IMR-90 (cell line): ENCODE measurements at places on chromosomes 4 and X.
A peak's percentile ranks its signal among the peaks of the same experiment; 100 is the strongest.

DNA sequence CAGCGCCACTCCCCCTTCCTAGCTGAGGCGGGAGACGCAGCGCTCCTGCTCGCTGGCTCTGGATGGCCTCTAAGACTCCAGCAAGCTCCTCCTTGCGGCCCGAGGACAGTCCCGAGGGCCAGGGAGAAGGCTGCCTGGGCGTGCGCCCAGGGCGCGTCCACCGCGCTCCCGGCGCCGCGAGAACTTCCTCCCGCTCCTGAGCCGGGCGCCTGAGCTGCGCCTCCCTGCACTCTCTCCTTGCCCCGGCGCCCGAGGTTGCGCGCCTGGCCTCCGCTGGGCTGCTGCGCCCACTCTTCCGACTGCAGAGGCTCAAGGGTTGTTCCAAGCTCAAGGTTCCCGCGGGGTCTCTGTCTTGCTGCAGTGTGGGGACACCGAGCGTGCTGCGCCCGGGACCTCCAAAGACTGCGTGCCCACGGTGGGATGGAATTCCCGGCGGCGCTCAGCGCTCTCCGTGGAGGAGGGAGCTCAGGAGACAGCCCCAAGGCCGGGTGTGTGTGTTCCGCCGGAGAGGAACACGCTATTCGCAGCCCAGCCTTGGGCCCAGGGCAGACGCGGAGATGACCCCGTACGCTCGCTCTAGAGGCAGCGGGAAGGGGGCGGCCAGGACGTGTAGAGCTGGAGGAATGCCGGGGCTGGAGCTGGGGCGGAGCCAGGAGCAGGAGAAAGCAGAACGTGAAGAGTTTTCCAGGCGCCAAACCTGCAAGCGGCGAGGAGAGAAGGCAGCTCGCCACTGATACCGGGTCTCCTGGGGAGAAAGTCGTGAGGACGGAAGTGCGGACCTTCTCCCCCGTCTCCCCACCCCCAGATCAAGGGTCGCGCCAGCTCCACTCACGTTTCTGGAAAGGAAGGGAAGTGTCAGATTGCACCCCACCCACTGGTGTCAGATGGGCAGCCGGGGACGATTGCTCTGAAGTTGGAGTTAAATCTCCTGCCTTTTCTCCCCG, at the start of gene ARHGAP6:
TSS of gene ARHGAP6 (minus strand) at position 753 of the 944 bp plus-strand sequence. CDS start 1,092 bp downstream, outside the sequence.
- DNase-seq, result peak; percentile 20
- H3K27me3 ChIP-seq, result peaks cover 16% of the 10 kb centered on the region
- H3K27ac ChIP-seq, result no peak within 1 kb of the TSS

GRCh38 chr4:51835855-51836254, 7.1 kb upstream of the DCUN1D4 start:
- H3K4me1 ChIP-seq, result peaks cover 1% of the 10 kb centered on the region; the same call in 1 of the 2 replicates
- H3K4me3 ChIP-seq, result no peak overlapping the region
- no peaks in the 10 kb centered on the region for H3K36me3 ChIP-seq
- no peak for DNase-seq
- no peak overlapping the region for H3K27ac ChIP-seq

GRCh38 chr4:101693842-101694398, 96.6 kb upstream of the BANK1 start:
- no peaks in the 10 kb centered on the region; the same call in 1 of the 2 replicates for H3K27me3 ChIP-seq
- H3K27ac ChIP-seq, result no peak overlapping the region
- no peak for DNase-seq
- no peaks in the 10 kb centered on the region for H3K4me1 ChIP-seq

DNA sequence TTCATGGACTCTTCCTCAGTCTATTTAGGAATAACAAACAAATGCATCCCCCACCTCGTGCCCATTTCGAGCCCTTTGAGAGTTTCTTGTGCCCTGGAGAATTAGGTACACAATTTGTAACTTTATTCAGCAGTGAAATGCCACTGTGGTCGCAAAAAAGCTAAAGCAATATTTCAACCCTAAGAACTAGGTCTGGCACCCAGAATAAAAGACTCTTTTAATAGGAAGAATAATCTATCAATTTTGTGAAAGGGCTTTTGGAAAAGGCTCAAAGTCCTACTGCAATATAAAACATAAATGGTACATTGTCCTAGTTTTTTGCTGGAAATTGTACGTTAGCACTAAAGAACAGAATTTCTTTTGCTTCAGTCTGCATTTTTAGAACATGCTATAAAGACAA, 304.6 kb upstream of the TENM3 start:
- no peaks in the 10 kb centered on the region for H3K36me3 ChIP-seq
- H3K4me3 ChIP-seq, result no peak overlapping the region
- no peak overlapping the region for H3K27ac ChIP-seq
- H3K27me3 ChIP-seq, result no peaks in the 10 kb centered on the region
- H3K4me1 ChIP-seq, result no peaks in the 10 kb centered on the region

DNA sequence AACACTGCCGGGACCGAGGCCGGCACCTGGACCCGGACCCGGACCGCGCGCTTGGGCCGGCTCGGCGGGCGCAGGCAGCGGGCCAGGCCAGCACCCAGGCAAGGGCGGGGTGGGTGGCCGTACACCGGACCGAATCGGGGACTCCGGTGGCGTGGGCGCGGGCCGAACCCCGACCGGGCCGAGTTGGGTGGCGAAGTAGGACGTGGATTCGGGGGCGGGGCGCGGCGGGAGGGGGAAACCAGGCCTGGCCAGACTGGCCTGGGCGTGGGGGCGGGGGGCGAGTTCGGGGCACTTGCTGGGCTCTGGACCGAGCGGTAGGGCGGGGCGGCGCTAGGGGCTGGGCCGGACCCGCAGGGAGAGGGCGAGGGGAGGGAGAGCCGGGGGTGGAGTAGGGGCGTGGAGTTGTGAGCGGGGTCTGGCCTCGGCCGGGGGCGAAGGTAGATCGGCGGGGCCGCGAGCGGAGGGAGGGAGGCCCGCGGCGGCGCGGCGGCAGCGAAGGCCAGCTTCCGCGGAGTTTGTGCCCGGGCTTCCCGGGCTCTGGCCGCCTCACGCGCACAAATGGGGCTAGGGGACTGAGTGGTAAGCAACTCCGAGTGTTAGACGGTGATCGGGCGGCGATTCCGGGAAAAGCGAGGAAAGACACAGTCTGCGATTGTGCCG, 1.8 kb upstream of the BCORL1 start:
- DNase-seq, result no peak
- H3K36me3 ChIP-seq, result no peaks in the 10 kb centered on the region
- H3K4me1 ChIP-seq, result no peaks in the 10 kb centered on the region

DNA sequence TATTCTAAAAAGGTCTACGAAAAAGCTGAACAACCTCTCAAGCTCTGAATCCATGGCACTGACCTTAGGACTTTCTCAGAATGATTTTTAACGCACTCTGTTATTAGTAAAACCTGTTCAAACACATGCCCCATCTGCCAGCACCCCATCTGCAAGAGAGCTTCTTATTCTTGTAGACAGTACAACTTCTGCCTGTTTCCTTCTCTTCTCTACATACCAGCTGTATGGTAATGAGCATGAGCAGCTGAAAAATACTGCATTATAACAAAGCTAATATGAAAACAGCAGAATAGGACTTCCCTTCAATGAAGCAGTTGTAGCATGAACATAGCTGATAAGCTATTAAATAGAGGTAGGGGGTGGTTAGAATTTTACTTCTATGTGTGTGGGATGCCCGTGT, 167.9 kb downstream of the FBXW7 start:
- DNase-seq, result no peak
- no peak overlapping the region for H3K27ac ChIP-seq
- no peaks in the 10 kb centered on the region for H3K36me3 ChIP-seq
- H3K4me1 ChIP-seq, result peaks cover 2% of the 10 kb centered on the region; the same call in 1 of the 2 replicates

DNA sequence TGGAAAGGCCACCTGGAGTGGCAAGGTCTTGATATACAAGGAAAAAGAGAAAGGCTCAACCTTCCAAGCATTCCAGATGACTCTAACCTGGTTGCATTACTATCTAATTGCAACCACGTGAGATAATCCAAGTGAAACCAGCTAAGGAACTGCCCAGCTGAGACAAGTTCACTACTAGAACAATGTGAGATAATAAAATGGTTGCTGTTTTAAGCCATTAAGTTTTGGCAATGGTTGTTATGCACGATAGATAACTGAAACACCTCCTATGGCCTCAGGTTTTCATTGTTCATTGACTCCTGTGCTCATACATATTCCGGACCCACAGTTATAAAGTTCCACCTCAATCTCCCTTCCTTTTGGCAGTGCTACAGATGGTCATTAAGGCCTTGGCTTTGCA, 9.2 kb upstream of the CXorf66 start:
- no peaks in the 10 kb centered on the region; the same call in 1 of the 2 replicates for H3K27me3 ChIP-seq
- no peak overlapping the region for H3K4me3 ChIP-seq
- no peaks in the 10 kb centered on the region for H3K36me3 ChIP-seq
- DNase-seq, result no peak

DNA sequence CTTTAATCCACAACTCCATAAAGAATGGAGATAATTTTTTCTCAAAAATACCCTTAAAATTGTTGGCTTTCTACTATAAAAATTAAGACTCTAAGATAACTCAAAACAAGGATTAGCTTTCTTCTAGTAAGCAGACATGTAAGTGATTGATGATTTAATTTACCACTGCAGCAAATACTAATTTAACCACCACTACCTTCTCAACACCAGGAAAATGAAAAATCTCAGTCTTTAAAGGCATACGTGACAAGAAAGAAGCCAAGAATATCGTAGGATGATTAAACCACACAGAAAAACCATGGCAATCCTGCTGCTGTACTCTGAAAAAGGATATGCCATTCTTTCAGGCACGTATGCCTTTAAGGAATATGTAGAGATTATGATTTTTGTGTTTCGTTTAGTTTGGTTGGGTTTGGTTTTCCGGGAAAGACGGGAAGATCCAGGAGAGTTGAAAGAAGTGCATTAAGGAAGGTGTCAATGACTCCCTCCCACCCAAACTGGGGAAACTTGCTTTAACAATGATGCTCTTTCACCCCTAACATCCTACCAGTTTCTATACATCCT, 881 bp downstream of the LRCH2 start:
- no peaks in the 10 kb centered on the region for H3K36me3 ChIP-seq
- no peaks in the 10 kb centered on the region; the same call in 1 of the 2 replicates for H3K27me3 ChIP-seq
- no peak for DNase-seq
- peak overlapping the region; percentile 89 for H3K4me3 ChIP-seq
- peak overlapping the region; percentile 90 for H3K27ac ChIP-seq
- H3K4me1 ChIP-seq, result 0 out of 2 replicates have a peak, but pooled peaks cover 2% of the 10 kb centered on the region
